Stimulated activated CD8-positive, alpha-beta memory T cell treated with anti-CD3 and anti-CD28 coated beads, Interleukin-4, amount 100 ng/mL, for 1 hour (primary cell): ENCODE measurements at places on chromosomes 5 and 9.

DNA sequence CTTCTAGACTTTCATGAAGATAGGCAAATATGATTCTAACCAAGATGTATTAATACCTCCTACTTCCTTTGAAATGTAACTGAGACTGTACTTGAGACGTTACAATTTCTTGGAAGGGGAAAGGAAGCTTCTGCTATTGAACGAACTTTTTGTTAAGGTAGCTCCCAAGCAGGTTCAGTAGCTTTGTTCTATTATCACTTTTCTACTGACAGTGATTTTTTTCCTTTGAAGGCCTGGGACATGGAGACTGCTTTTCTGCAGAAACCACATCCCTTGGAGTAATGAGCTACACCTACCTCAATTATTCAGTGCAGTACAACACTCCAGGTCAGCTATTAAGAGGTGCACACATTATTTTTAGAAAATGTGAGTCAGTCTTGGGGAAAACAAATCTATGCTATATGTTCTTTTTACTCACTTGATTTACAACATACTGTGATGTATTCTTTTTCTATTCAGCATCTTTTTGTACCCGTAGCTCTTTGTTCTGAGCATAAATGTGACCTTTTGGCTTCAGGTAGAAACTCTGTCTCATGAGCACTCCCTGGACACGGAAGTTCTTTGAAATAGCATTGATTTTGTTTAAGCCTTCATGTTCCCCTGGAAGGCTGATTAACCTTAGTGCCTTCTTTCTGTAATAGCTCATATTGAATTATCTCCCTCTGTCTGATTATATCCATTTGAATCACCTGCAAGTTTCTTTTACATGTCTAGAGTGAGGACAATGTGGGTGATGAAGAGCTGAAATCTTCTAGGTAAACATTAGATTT, 56.5 kb upstream of the CDKN2B start:
- DNase-seq: no peak

DNA sequence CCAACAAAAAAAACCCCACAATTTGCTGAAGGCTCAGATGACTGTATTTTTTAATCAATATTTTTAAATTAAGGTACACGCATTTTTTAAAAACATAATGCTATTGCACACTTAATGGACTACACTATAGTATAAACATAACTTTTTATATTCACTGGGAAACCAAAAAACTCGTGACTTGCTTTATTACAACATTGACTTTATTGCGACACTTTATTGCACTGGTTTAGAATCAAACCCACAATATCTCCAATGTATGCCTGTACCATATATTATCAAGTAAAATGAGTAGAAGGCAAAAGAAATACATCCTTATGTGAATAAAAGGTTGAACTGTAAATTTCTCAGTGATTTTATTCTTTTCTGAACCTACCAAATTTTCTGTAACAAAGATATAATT, 53.7 kb downstream of the RICTOR start:
- DNase-seq: no peak

DNA sequence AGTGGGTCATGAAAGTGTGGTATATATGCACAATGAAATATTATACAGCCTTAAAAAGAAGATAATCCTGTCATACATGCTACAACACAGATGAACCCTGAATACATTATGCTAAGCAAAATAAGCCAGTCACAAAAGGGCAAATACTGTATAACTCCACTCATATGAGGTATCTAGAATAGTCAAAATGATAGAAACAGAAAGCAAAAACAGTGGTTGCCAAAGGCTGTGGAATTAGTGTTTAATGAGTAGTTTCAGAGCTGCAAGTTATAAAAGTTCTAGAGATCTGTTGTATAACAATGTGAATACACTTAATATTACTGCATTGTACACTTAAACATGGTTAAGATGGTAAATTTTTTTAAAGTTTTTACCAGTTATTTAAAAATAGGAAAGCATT, 135.0 kb downstream of the OXCT1 start:
- DNase-seq: no peak

- no peak for DNase-seq
Observed at GRCh38 chr5:62457071-62457470, 44.5 kb downstream of the IPO11 start.

DNA sequence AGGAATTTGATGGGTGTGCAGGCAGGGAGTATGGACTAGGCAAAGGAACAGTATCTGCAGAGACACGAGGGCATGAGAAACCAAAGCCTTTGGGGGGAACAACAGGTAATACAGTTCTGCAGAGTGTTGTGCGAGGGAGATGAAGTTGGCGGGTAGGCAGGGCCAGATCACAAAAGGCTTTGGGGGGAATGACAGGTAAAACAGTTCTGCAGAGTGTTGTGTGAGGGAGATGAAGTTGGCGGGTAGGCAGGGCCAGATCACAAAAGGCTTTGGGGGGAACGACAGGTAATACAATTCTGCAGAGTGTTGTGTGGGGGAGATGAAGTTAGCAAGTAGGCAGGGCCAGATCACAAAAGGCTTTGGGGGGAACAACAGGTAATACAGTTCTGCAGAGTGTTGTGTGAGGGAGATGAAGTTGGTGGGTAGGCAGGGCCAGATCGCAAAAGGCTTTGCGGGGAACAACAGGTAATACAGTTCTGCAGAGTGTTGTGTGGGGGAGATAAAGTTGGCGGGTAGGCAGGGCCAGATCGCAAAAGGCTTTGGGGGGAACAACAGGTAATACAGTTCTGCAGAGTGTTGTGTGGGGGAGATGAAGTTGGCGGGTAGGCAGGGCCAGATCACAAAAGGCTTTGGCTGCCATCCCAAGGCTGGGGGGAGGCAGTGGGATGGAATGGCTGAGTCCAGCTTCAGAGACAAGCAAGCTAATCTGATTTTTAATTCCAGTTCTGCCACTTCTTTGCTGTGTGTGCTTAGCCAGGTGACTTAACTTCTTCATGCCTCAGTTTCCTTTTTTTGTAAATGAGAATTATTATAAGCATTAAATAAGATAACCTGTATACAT, 33.0 kb downstream of the FRMPD1 start:
- DNase-seq: no peak

DNA sequence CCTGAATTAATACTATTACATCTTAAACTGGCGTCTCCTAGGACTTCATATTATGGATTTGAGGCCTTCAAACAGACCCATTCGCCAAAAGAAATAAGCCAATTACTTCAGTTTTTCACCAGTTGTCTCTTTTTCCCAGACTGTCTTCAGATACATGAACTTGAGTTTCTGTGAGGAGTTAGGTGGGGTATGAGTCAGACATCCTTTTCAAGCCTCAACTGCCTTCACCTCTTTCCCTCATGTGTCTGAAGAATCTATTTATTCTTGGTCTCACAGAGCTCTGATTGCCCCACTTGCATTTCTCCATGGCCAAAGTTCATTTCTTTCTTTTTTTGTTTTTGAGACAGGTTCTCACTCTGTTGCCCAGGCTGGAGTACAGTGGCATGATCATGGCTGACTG, 12.5 kb downstream of the WNT8A start:
- no peak for DNase-seq

- no peak for DNase-seq
Observed at GRCh38 chr9:134187891-134188385, 23.6 kb upstream of the RNU6ATAC start.

GRCh38 chr5:111313017-111313724, 89.0 kb downstream of the CAMK4 start:
- no peak for DNase-seq

GRCh38 chr5:21030981-21031380, 1043.0 kb upstream of the CDH18 start:
- no peak for DNase-seq

- no peak for DNase-seq
Observed at GRCh38 chr9:88535226-88536022, 446 bp downstream of the NXNL2 start.

- DNase-seq: no peak
Observed at GRCh38 chr9:16627967-16628366, 242.5 kb downstream of the BNC2 start.

GRCh38 chr5:53478411-53479044, 1.9 kb upstream of the FST start:
- no peak for DNase-seq

GRCh38 chr9:29958469-29958868, 2385.2 kb upstream of the C9orf72 start:
- DNase-seq: no peak

DNA sequence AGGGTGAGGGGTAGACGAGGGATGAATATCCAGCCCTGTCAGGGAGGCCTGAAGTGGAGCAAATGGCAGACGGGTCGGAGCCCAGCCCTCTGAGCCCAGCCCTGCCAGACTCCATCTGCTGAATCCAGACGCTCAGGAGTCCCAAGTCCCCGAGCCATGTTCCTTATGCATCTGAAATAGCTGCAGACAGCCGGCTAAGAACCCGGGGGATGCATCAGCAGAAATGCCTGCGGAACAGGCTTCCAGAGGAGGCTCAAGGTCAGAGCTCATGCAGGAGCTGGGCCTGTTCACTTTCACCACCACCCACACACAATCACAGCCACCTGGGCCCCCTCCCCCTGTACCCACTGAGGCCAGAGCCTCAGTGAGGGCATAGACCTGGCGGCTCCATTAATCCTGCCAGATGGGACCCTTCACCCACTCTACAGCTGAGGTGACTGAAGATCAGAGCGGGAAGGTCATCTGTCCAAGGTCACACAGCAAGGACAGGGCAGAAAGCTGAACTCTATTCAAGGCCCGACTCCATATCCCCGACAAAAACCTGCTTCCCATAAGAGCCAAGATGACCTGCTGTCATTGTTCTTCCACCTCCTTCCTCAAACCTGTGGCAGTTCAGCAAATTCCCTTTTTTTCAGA, 24.4 kb upstream of the AKNA start:
- DNase-seq: no peak

- DNase-seq: no peak
Observed at GRCh38 chr5:160092514-160092913, 26.7 kb downstream of the PWWP2A start.

DNA sequence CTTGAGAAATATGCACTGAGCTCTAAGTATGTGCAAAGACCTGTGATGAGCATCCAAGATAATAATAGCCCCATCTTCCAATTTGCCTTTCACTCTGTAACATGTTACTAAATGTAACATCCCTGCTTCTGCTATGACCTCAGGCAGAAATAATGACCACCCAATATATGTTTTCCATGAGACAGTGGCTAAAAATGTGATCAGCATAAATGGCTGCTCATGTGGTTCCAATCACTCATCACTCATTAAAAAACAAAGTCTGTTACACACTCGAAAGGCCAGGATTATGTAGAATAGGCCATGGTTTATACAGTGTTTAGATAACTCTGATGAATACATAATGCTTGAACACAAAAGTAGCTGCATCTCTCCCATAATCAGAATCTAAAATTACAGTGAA, 71.4 kb upstream of the MOCS2 start:
- no peak for DNase-seq

DNA sequence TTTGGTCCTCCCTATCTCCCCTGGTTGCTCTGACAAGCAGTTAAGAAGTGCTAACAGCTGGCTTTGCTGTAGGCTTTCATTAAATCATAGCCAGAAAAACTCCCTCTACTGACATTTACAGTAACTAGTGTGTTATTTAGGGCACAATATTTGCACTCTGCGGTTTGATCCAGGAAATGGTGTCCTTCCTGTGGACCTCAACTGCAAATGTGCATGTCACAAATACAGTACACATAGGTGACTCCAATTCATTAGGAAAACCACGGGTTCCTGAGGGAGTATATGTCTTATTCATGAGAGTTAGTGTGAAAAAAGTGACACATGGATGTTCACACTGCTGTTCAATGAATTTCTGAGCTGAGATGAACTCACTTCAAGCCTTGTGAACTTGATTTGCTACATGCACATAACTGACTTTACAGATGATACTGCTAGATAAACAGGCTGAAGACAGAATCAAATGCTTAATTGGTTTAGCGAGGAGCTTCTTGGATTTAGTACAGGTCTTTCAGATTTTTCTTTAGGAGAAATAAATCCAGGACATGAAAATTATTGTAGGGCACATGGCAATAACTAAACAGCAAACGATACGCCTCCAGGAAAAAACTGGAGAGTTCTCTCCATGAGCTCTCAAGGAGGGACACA, 281.5 kb downstream of the EFNA5 start:
- no peak for DNase-seq

- DNase-seq: no peak
Observed at GRCh38 chr9:129213551-129213950, 35.5 kb upstream of the IER5L start.

GRCh38 chr5:73178265-73178664, 5.3 kb downstream of the TMEM174 start:
- no peak for DNase-seq

- no peak for DNase-seq
Observed at GRCh38 chr5:98905857-98906688, 22.7 kb downstream of the CHD1 start.

- DNase-seq: no peak
Observed at GRCh38 chr9:137085920-137086530, 760 bp upstream of the MAN1B1 start.

DNA sequence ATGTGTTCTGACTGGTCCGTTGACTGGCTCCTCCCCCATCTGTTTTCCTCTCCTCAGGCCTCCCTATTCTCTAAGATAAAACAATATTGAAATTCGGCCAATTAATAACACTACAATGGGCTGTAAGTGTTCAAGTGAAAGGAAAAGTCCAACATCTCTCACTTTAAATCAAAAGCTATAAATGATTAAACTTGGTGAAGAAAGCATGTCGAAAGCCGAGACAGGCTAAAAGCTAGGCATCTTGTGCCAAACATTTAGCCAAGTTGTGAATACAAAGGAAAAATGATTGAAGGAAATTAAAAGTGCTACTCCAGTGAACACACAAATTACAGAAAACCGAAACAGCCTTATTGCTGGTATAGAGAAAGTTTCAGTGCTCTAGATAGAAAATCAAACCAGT, 310.6 kb downstream of the SPOCK1 start:
- no peak for DNase-seq

DNA sequence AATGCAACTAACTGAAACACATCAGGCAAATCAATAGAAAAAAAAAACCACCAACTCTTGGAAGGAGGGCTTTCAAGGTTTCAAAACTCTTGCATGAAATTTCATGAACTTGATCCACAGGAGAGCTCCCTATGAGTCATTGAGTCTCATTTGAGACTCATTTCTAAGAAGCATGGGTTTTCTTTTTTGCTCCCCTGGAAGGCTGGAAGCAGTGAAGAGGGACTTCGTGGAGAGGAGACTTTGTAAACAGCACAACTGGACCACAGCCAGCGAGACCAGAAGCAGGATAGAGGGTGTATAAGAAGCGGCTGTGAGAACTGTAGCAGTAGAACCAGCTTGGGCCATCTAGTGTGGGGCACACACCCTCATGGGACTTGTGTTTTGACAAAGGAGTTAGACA, 41.2 kb upstream of the RAPGEF1 start:
- no peak for DNase-seq

- no peak for DNase-seq
Observed at GRCh38 chr5:126428421-126428820, 5.2 kb downstream of the GRAMD2B start.

DNA sequence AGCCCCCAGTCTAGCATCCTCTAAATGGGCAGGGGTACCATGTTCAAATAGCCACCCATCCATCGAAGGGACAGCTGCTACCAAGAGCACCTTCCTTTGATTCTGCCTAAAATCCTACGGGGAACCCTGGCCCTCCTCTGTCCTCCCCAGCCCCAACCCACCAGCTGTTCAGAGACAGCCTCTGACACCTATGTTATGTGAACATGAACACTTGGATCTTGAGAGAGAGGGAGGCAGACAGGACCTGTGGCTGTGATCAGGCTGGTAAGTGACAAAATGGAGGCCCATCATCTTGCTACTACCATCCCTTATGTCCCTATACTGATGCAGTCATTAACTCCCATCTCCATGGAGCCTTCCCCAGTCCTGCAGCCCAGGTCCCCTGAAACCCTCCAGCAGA, 8.2 kb downstream of the SLC23A1 start:
- DNase-seq: no peak

GRCh38 chr5:132812123-132812765, 858 bp upstream of the SOWAHA start:
- DNase-seq: no peak

- no peak for DNase-seq
Observed at GRCh38 chr9:114289571-114290481, 33.1 kb upstream of the ORM1 start.
